ENCODE measurements at places on chromosomes 13 and 19. TPM values are rescaled to one million over a fixed set of nuclear protein-coding genes. Genes with fewer than 3 reads are reported as not detected.
A peak's percentile ranks its signal among the peaks of the same experiment; 100 is the strongest.

The ZNF554 gene
- 2.7 TPM for total RNA-seq

The ERCC2 gene
- total RNA-seq: 8.3 TPM

The MISP3 gene
- 3.8 TPM for total RNA-seq

The ITGBL1 gene
- 1.8 TPM for total RNA-seq

The ATXN8OS gene
- total RNA-seq: not detected

The CYP4F12 gene
- total RNA-seq: 19.0 TPM

GRCh38 chr13:41864658-41865057 lies 96.3 kb downstream of the VWA8 start:
- H3K4me1 ChIP-seq: no peaks in the 10 kb centered on the region
- no peak overlapping the region for H3K4me3 ChIP-seq
- H3K27me3 ChIP-seq: no peaks in the 10 kb centered on the region
- H3K27ac ChIP-seq: no peak overlapping the region

- peaks cover 23% of the 10 kb centered on the region for H3K4me1 ChIP-seq
- no peak overlapping the region for H3K4me3 ChIP-seq
- DNase-seq: peak; percentile 68
- no peaks in the 10 kb centered on the region for H3K27me3 ChIP-seq
- H3K36me3 ChIP-seq: no peaks in the 10 kb centered on the region
Measured at GRCh38 chr19:11422163-11423065, 3.3 kb upstream of the RGL3 start.

DNA sequence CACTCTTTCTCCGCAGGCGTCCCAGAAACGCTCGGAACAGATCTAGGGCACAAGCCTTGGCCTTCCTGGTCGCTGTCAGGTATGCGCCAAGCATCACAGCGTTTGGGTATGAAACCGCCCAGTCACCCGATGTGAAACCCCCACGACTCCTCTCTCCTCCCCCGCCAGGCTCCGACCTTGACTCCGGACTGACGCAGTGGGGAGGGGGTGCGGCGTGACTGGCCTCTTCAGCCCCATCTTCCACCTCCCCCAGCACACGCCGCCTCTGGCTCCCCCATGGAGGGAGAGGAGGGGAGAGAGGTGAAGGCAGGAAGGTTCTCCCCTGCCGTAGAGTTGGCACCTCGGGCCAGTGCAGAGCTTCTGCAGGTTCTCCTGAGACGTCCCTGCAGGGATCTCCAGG lies 22.0 kb upstream of the ARHGEF7 start:
- no peaks in the 10 kb centered on the region for H3K4me1 ChIP-seq
- H3K27ac ChIP-seq: no peak overlapping the region
- no peak overlapping the region for H3K4me3 ChIP-seq
- no peak for DNase-seq

- no peak for DNase-seq
- H3K4me3 ChIP-seq: no peak overlapping the region
- H3K27me3 ChIP-seq: no peaks in the 10 kb centered on the region
Measured at GRCh38 chr13:50248516-50249143, 233.4 kb downstream of the KCNRG start.

- no peak for DNase-seq
- no peaks in the 10 kb centered on the region for H3K4me1 ChIP-seq
- no peaks in the 10 kb centered on the region for H3K27me3 ChIP-seq
- H3K36me3 ChIP-seq: peaks cover 21% of the 10 kb centered on the region
- no peak overlapping the region for H3K27ac ChIP-seq
Measured at GRCh38 chr19:19502808-19503602, 12.3 kb downstream of the TSSK6 start.

DNA sequence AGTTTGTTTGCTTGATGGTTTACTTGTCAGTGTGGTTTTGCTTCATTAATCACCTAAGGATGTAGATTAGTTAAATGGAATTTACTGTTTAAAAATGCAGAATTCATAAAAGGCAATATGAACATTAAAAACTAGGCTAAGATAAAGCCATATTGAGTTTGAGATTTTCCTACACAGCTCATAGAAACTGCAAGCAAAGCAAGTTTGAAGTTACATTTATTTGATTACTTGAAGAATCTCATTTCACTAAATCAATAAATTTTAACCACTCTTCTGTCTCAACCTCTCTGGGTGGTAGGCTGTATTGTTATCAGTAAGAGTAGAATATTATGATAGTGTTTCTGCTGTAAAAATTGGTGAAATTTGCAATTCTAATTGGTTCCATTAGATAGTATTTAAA lies 1180.7 kb upstream of the SLC10A2 start:
- DNase-seq: no peak
- H3K4me3 ChIP-seq: no peak overlapping the region
- H3K36me3 ChIP-seq: no peaks in the 10 kb centered on the region

DNA sequence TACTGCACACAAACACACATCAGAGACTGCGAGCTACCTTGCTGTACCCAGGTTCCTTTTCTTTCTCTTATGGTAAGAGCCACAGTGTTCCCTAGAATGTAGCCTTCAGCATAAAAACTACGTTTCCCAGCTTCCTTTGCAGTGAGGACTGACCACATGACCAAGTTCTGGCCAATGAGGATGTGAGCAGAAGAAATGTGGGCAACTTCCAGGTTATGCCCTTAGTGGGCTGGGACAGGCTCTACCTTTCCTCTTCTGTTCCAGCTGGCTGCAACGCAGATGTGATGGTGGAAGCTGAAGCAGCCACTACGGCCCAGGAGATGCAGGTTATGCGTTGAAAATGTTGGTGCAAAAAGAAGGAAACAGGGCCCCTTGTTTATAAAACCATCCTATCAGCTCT lies 27.5 kb downstream of the VRK3 start:
- H3K4me1 ChIP-seq: no peaks in the 10 kb centered on the region
- H3K27ac ChIP-seq: no peak overlapping the region
- H3K27me3 ChIP-seq: no peaks in the 10 kb centered on the region
- no peak overlapping the region for H3K4me3 ChIP-seq
- peak; percentile 35 for DNase-seq
- H3K36me3 ChIP-seq: peaks cover 46% of the 10 kb centered on the region

- no peaks in the 10 kb centered on the region for H3K27me3 ChIP-seq
- H3K27ac ChIP-seq: no peak overlapping the region
Measured at GRCh38 chr13:37546087-37546486, 52.5 kb downstream of the POSTN start.

GRCh38 chr19:11286312-11286974 lies 9.5 kb upstream of the TSPAN16 start:
- no peaks in the 10 kb centered on the region for H3K4me1 ChIP-seq
- H3K36me3 ChIP-seq: no peaks in the 10 kb centered on the region
- DNase-seq: no peak
- H3K27me3 ChIP-seq: no peaks in the 10 kb centered on the region
- H3K4me3 ChIP-seq: no peak overlapping the region

Data from liver (tissue), 10 donors.